Activated T-helper 1 cell treated with Interleukin-2 at 50 U/mL for 16 hours (primary cell): ENCODE measurements at places on chromosomes 13 and 19.
A peak's percentile ranks its signal among the peaks of the same experiment; 100 is the strongest.

GRCh38 chr19:49421039-49421877 lies 2.0 kb downstream of the PTH2 start:
- no peak for DNase-seq

DNA sequence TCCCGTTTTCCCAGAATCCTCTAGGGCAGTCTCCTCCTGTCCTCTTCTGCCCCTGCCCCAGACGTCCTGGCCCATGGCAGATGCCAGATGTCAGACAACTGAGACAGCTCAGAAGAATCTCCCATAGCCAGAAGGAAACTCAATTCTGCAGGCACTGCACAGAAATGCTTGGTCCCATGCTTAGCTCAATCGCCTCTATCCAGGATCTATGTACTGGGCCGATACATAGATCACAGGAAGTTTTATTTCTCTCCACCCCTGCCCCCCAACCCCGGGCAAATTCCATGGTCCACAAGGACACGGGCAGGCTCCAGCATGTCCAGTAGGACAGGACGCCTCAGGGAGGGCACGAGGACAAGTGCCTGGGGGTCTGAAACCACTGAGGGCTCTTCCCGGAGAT lies 4.8 kb downstream of the MBD3 start:
- DNase-seq, result no peak

- DNase-seq, result no peak
These were observed 266.1 kb downstream of the TSHZ3 start for GRCh38 chr19:31083105-31083504.

- no peak for DNase-seq
These were observed 51.6 kb downstream of the ZNF146 start for GRCh38 chr19:36266375-36266961.

DNA sequence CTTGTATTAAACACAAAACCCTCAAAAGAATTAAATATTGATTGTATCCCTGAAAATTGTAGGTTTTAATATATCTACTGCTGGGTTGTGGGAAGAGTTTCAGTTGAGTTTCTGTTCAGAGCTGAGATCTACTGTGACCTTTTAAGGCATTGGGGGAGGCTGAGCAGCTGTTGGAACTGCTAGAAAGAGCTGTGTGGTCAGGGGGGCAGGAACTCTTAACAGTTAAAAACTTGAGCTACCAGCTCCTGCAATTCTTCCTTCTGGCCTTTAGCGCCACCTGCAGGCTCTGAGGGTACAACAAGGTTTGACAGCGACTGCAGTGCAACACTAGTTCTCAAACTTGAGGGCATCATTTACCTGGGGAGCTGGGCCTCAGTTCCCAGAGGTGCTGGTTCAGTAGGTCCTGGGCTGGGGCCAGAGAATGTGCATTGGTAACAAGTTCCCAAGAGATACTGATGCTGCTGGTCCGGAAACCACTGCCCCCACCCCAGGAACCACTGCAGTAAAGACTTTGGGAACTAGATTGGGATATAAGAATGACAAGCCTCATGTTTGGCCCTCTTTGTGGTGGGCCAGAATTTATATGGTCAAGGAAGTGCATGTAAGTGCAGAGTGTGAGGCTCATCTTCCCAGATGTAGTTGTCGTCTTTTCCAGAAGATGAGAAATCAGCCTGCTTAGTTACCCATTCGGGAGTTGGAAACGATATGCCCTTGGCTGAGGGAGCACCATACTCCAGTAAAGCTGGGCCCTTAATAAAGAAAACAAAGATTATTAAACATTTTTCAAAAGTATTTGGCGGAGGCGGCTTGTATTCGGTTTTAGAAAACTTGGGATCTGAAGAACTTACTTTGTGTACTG lies 2.6 kb downstream of the RNASEH2B start:
- DNase-seq, result peak; percentile 75

DNA sequence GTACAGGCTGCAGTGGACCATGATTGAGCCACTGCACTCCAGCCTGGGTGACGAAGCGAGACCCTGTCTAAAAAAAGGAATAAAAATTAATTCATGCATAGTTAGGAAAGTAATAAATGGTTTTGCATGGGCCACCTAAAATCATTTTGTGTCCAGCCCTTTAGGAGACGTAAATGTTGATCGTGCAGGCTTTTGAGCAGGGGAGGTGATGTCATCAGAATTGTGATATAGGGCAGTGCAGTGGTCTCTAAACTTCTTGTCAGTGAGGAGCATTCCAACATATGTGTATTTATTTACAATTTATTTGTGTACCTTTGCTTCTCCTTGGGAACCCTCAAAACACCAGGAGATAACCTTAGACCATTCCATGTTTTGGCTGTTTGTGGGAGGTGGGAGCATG lies 3.0 kb downstream of the SMARCA4 start:
- DNase-seq, result no peak

- DNase-seq, result no peak
These were observed 202.4 kb downstream of the KCTD12 start for GRCh38 chr13:76683854-76684253.

- DNase-seq, result no peak
These were observed 31.9 kb downstream of the ANKRD10 start for GRCh38 chr13:110882972-110883371.

DNA sequence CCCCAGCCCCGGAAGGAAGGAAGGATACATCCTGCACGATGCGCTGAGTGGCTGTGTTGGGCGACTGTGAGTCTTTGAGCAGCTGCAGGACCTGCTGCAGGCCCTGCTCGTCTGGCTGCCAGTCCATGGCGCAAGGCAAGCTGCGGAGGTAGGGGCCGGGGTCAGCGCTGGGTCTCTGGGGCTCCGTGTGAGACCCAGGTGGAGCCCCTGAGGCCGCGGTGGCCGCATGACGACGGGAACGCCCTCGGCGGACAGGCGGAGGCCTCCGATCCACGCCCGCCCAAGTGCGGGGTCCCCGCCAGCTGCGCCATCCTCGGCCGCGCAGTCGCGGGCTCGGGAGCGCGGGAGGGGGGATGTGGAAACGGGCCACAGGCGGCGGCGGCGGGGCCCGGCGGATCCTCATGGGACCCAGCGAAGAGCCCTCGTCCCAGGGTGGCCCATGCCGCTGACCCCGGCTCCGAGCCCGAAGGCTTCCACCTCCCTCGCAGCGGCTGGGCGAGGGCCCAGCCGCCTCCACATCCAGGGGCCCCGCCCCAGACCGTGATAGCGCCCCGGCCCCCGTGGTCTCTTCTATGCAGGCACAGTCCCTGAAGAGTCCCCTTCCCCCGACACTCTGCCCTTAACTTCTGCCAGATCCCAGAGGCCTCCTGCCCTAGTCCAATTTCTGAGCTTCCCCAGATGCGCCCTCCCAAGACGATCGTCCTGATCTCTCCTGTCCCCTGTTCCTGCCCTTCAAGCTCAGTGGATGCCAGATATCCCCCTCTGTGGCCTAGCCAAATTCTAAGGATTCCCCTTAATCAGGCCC lies 2.7 kb downstream of the TNPO2 start:
- DNase-seq, result no peak

DNA sequence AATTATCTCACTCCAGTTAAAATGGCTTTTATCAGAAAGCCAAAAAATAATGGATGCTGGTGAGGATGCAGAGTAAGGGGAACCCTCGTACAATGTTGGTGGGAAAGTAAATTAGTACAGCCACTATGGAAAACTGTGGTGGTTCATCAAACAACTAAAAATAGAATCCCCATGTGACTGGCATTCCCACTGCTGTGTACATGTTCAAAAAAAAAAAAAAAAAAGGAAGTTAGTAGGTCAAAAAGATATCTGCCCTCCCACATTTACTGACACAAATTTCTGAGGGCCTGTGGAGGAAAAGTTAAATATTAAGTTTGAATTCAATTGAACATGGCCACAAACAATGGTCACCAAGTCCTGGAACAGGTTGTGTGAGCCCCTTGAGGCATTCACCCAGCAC lies 9.8 kb upstream of the ZSCAN5A start:
- DNase-seq, result no peak

DNA sequence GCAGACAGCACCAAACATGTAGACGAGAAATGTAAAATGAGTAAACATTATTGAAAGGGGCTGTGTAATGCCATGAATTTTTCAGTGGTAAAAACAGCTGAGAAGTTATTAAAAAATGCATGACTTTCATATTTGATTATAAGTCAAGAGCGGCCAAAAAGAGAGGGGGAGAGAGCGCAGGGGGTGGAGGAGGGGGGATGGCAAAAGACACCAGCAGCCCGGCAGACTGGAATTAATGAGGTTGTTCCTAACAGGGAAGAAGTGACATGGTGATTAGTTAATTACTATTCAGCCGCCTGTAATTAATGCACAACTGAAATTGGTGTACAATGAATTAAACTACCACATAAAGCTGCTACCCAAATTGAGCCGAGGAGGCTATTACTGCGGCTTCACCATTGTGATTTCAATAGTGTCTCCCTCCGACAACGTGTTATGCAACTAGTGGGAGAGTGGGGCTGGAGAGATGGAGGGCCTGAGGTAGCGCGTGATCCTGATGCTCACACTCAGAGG lies 89.1 kb upstream of the VSTM2B start:
- DNase-seq, result no peak

DNA sequence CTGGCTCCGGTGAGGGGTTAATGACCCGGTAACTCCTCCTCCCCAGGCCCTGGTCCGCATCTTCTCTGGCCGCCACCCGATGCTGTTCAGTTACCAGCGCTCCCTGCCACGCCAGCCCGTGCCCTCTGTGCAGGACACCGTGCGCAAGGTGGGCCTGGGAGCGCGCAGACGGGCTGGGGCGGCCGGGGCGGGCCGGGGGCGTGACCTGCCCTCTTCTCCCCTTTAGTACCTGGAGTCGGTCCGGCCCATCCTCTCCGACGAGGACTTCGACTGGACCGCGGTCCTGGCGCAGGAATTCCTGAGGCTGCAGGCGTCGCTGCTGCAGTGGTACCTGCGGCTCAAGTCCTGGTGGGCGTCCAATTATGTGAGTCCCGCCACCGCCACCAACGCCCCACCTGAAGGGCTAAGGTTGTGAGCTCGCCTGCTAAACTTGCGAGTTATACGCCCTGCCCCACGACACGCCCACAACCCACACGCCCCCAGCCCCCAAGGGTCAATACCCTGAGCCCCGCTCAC lies 10.4 kb downstream of the CPT1C start:
- no peak for DNase-seq

- DNase-seq, result no peak
These were observed 43.1 kb downstream of the SLITRK1 start for GRCh38 chr13:83839146-83839545.

DNA sequence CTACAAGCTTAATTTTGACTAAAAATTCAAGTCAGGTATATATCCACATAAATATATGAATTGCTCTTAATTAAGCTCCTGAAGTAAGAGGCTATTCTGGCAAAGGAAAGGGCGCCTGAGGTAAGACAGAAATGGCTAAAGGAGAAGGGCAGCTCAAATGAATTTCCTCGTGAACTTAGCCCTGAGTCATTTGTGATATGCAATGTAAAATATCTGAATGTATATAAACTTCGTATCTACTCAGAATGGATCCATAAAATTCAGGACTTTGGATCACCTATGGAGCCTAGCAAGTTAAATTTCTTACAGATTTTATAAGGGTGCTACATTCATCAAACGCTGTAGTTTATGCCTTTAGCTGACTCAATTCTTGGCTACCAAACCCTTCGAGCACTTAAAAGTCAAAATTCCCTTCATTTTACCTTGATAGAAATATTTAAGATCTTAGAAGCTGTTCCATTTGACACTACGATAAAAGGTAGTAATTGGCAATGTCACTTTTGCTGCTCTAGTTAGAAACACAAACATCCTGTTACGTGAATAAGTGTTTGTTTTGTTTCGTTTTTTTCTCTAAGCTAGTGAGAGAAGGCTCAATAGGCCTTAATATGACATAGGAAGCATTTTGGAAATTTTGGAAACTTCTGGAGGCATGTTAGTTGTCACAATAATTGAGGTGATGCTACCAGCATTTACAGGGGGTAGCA lies 69.2 kb downstream of the DIAPH3 start:
- no peak for DNase-seq

- no peak for DNase-seq
These were observed 559.0 kb downstream of the TBC1D4 start for GRCh38 chr13:74922963-74923362.

DNA sequence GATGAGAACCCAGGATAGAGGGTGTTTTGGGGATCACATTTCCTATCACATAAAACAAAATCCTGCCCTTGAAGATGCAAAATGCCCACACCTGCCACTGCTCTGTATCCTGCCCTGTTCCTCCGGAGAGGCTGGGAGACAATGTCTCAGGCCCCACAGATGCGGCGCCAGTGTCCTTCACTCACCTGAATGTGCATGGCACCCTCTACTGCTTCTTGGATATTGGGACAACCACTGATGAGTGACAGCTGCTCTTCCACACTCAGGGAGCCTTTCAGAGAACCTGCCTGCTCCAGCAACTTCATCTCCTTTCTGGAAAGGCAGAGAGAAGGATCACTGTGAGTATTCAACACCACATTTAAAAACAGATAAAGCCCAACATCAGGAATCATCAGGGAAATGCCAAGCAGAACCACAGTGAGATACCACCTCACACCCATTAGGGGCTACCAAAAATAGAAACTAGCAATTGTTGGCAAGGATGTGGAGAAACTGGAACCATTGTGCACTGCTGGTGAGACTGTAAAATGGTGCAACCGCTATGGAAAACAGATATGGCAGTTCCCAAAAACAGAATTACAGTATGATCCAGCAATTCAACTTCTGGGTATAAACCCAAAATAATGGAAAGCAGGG lies 36.4 kb downstream of the CRYL1 start:
- DNase-seq, result no peak

GRCh38 chr13:70473907-70474306 lies 365.7 kb upstream of the KLHL1 start:
- DNase-seq, result no peak

DNA sequence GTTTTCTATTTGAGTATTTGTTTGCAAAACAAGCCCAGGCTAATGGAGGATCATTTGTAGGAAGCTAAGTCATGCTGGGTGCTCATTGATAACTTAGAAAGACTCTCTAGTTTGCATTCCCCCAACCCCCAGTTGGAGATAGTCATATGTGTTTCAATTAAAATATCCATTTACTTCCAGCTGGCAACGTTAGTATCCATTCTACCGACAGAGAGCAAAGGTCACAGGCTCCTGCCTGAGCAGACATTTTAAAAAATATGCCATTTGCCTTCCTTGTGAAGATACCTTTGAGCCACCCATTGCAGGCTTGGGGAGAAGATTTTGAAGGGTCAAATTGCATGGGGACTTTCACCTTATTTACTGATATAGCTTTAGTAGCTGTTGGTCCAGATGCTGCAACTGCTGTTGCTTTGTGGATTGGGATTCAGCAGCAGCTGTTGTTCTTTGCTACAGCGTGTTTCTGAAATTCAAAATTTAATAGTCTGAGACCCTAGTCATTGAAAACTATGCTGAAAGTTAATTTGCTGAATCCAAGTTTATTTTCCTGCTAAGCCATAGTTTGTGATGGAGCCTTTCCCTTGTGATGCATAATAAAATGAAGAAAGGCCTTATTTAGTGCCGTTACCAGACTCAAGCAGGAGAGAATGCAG lies 335.1 kb downstream of the GPC6 start:
- no peak for DNase-seq

GRCh38 chr19:19750842-19751790 lies 18.2 kb upstream of the ZNF14 start:
- DNase-seq, result no peak

DNA sequence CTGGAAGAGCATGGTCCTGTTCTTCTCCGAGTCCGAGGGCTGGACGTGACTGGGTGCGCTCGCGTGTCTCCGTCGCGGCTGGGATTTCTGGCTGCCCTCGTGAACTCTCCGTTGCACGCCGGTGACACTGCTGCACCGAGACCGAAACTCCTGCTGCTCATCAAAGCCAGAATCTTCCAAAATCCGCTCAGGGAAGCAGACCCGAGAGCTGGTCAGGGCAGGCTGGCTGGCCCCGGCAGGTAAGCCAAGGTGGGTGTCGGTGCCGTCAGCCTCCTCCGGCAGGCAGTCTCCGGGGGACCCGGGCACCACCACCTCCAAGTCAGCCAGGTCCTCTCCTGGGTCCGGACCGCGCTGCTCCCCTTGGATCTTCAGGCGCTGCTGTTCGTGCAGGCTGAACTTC lies 119.9 kb downstream of the TBC1D4 start:
- DNase-seq, result no peak
